Fibroblast of skin of abdomen (primary cell): ENCODE measurements at places on chromosomes 6 and 20.
A peak's percentile ranks its signal among the peaks of the same experiment; 100 is the strongest.

DNA sequence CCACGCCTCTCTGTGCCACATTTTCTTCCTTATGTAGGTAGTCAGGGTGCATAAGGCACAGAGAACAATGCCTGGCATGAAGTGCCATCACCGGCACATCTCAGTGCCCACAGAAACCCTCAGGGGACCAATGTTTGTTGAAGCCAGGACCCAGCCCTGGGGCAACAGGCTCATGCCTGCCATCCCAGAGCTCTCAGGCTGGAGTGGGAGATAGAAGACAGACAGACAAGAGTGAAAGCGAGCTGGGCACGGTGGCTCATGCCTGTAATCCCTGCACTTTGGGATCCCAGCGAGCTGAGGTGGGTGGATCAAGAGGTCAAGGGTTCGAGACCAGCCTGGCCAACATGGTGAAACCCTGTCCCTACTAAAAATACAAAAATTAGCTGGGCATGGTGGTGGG lies 13.5 kb downstream of the EFCAB8 start:
- DNase-seq, result no peak

GRCh38 chr20:38827770-38828281 lies 22.3 kb downstream of the PPP1R16B start:
- no peak for DNase-seq

DNA sequence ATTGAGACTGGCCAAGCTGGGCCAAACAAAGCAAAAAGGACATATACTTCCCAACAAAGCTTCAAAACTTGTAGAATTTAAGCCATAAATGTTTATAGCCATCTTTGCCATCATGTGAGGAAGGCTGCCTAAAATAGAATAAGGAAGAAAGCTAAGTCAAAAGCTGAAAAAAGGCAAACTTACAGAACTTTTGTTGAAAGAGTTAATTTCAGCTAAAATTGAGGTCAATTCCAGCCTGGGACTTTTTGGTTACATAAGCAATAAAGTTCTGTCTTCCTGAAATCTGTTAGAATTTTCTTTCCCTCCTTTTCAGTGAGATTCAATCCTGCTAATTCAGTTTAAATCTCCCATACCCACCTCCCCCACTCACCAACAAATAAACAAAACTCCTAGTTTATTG lies 227.9 kb upstream of the MARCKS start:
- no peak for DNase-seq

DNA sequence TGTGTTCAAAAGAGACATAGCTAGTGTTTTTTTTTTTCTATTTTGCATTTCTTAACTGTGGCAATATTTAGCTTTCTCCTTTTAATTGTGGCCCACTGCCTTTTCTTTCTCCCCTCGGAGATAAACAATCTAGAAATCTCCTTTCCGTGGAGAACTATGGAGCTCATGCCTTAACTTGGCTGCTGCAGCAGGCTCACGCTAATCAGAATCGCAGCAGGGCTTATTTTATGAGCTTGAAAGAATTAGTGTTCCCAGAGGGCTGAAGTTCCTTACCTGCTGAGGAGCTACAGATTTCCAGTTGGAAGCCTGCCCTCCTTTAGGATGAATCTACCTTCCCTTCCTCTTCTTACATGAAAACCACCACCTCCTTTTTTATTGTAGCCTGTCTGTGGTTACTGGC lies 35.6 kb downstream of the CTNNBL1 start:
- no peak for DNase-seq

DNA sequence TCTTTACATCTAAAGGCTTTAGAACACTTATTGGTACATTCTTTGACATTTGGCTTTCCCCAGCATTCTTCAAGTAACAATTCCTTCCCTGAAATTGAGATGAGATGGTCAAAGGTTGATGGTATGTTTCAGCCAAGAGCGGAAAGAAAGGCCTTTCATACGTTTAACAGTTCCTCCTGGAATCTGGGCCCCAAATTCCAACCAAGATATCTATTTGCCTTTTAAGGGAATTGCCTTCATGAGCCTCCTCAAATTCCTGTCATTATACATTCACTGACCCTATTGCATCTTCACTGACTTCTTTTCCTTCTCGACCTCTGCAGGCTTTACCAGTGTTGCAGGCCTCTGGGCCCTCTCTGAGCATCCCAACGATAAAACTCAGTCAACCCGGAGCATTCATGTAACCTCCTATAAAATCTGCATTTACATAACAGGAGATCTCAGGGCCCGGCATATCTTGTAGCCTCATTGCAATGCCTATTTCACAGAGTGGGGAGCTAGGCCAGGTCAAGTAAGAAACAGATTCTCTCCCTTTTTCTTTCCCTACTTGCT lies 18.3 kb upstream of the WFDC9 start:
- no peak for DNase-seq

- DNase-seq, result no peak
These were observed 230.8 kb downstream of the BCAS1 start for GRCh38 chr20:53839423-53840176.

DNA sequence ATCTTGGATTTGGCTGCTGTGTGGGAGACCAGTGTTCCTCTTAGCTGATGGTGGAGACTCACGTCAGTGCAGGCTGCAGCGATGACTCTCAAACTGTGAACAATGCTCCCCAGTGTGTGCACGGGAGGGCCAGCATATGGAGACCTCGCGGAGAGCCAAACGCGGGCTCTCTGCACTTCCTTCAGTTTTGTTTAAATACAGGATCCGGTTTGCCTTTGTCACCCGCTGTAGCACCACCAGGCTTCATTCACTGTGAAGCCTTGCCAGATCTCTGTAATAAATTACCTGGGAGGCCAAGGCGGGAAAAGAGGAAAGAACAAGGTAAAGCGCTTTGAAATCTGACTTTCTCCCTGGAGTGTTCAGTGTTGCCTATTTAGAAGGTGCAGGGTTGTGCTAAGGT lies 30.7 kb upstream of the TMEM14A start:
- DNase-seq, result peak; percentile 41

- DNase-seq, result peak; percentile 36
These were observed 754.4 kb upstream of the MARCKS start for GRCh38 chr6:113102761-113103160.

GRCh38 chr6:37495244-37495934 lies 4.3 kb downstream of the CCDC167 start:
- no peak for DNase-seq

DNA sequence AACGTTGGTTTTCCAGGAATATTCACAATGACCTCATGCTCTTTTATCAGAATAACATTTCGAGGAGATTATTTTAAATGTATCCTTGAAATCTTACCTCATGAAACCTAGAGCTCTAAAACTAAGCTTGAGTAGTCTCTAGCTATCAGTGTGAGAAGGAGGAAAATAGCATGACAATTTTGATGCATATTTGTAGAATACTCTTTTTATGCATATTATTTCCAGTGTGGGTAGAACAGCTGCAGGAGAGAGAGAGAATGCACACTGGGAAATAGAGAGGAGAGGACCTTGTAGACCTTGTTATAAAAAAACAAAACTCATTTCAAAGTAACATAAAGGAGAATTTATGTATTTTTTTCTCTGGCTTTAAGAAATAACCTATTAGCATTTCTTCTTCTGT lies 71.1 kb upstream of the VGLL2 start:
- DNase-seq, result no peak

- DNase-seq, result no peak
These were observed 46.9 kb upstream of the ARMC2 start for GRCh38 chr6:108801366-108801765.

- no peak for DNase-seq
These were observed 146.0 kb downstream of the LAMP5 start for GRCh38 chr20:9660236-9660868.

DNA sequence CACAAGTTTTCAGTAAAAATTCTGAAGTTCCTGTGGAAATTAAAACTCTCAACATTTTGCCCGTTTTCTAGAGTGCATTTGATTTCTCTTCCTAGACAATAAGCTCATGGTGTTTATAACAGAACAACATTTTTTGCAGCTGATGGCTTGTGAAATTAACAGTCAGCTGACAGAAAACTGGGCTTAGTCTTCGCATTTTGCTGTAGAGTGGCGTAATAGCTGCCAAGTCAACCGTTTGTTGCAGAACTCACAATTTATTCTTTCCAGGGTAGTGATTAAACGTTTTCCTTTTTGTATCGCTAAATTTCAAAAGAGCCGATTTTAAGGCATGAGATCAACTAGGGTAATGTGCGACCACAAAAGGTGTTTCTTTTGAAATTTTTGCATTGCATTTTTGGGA lies 1.4 kb downstream of the SPO11 start:
- DNase-seq, result no peak

DNA sequence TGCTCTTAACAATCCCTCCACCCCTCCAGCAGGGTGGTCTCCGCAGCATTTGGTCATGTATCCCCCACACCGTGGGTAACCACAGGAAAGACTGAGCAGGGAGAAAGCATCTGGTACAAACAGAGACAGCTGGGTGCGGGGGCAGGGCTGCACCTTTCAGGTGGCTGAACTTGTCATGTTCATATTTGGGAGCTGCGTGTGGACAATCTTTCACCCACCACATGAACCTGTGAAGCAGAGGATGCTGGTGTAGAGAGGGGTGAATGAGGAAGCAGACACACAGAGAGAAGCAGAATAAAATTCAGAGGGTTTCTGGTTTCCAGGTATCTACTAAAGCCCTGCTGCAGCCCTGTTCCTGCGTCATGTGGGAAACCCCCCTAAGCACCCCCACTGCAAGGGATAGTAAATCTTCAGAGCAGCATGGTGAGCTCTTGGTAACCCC lies 8.9 kb downstream of the GFOD1 start:
- no peak for DNase-seq

DNA sequence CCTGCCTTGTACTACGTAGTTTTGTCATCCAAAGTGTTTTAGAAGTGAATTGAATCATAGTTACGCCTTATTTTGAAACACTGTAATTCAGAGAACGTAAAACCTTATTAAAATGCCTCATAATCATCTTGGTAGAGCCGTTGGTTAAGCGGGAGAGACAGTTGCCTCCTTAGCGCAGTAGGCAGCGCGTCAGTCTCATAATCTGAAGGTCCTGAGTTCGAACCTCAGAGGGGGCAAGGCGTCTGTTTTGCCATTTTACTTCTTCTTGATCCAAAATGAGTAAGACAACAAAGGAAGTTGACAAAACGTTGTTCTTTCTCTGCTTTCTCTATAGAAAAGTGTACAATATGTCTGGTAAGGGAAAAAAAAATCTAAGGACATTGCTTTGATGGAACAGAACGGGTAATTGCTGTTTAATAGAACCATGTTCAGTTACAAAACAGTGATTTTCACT lies 20.7 kb upstream of the TRIM27 start:
- peak; percentile 82 for DNase-seq

GRCh38 chr20:48416002-48416401 lies 411.8 kb downstream of the PREX1 start:
- no peak for DNase-seq

DNA sequence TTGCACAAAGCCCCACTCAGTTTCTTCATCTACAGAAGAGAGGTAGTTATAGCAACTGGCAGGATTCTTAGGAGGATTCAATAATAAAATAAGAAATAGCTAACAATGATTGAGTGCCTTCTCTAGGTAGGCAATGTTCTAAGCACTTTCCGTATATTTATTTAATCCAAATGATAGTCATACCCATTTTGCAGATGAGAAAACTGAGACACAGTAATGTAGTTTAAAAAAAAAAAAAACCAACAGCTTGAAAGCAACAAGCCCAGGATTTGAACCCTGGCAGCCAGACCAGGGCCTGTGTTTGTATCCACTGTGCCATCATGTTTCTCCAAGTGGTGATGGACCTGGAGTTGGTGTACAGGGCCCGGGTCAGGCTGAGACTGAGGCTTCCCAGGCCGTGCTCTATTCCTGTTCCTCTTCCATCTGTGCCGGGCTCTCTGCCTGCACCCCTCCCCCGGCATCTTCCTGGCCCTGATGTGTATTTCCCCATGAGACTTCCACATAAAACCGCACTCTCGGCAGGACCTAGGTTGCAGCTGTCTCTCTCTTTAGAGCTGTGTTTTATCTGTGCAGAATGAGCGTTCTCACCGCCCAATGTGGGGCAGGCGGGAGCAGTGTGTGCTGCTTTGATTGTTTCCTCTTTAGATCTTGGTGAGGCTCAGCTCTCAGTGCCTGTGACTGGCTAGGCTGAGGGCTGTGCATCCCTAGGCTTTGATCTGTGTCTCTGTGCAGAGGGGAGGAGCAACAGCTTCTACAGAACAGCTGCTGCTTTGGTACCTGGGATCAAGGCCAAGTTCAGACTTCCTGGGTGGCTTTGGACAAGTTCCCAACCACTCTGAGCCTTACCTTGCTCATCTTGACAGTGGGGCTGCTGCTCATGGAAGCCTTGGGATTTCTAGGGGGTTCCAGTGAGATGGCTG lies 49.5 kb downstream of the TOX2 start:
- peak; percentile 85 for DNase-seq

DNA sequence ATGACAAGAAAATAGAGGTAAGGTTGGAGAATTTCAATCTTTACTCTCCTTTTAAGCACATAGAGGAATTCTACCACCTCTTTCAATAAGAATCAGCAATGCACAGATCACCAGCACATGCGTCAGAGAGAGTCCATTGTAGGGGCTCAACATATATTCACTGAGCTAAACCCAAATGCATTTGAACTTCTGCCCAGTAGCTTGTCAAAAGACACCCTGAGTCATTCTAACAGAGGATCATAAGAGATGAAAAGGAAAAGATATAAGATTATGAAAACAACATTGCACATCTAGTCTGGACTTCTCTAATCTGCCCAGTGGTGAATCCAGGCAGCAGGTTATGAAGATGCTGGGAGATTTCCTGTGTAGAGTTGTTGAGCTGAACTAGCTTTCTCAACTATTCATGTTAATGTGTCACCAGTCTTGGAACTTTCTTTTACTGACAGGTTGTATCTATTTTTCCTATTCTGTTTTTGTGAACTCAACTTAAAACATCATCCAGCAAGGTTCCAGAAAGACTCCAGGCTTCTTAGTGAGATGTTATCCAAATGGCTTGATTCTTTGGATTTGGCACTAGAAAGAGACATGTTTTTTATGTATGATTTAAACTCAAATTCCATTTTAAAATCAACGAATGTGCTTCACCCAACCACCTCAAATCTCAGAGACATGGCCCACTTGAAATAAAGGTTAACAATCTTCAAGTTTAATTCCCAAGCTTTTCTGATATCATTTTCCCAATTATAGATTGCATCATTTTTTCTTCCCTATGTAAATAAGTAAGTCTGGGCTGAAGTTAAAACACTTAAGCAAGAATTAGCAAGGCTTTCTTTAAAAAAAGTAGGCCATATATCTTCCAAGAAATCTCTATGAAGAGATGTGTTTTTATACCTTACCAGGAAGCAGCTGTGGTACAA lies 89.3 kb downstream of the TSHZ2 start:
- peak; percentile 56 for DNase-seq

GRCh38 chr6:168105813-168106632 lies 27.0 kb upstream of the FRMD1 start:
- peak; percentile 13 for DNase-seq

DNA sequence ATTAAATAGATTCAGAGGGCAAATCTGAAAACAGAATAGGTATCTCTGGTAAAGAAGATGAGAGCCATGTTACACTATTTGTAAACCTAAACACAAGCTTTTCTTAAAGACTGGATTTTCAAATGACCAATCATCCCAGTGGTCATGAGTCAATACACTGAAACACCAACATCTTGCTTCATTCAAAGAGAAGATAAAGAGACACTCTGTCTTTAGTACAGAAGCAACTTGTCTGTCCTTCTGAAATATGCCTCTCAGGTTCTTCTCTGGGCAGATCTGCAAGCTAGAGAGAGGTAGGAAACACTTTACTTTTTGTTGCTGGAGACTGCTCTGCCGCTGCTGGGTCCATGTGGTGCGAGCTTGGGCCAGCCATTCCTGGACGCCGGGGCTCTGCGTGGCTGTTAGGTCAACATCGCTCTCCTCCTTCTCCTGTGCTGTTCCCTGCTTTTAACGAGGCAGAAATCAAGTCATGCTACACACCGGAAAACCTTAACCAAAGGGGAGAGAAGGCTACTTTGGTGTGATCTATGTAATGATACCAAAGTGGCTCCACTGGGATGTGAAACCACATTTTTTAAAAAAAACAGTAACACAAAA lies 368.2 kb downstream of the SYNE1 start:
- peak; percentile 6 for DNase-seq
